SW480 (cell line): ENCODE measurements at places on chromosomes 3 and 15.

DNA sequence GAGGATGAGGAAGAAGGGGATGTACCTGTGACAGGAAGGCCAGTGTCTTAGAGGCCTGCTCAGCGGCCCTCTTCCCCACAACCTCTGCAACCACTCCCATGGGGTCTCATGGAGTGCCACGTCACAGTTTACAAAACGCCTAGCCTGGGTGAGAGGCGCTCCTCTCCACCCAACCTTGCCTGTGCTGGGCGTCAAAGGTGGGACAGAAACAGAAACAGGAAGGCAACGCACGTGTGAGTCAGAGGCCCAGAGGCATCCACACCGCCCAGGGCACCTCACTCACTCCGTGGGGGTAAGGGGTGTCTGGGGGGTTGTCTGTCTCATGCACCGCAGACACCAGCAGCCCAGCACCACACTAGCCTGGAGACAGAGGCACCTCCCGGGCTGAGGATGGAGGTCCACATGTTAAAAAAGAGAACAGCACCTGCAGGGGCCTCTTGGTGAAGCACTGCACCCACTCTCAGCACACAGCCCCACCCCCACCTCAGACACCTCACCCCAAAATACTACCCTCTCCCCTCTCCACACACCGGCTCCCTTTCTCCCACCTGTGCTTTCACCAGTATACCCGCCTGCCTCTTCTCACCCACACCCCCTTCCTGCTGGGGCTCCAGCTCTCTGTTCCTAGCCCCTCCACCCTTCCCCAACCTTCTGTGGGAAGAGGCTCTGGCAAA is 4.7 kb upstream of the CALML4 start:
- no peak for DNase-seq

- DNase-seq, result no peak
Measured at GRCh38 chr3:38379201-38379770, 32.7 kb downstream of the XYLB start.

- DNase-seq, result no peak
Measured at GRCh38 chr3:143100451-143100850, 19.1 kb upstream of the CHST2 start.

- DNase-seq, result no peak
Measured at GRCh38 chr3:41190509-41191284, 8.6 kb upstream of the CTNNB1 start.

GRCh38 chr15:93333796-93334195 is 244.8 kb upstream of the RGMA start:
- no peak for DNase-seq

DNA sequence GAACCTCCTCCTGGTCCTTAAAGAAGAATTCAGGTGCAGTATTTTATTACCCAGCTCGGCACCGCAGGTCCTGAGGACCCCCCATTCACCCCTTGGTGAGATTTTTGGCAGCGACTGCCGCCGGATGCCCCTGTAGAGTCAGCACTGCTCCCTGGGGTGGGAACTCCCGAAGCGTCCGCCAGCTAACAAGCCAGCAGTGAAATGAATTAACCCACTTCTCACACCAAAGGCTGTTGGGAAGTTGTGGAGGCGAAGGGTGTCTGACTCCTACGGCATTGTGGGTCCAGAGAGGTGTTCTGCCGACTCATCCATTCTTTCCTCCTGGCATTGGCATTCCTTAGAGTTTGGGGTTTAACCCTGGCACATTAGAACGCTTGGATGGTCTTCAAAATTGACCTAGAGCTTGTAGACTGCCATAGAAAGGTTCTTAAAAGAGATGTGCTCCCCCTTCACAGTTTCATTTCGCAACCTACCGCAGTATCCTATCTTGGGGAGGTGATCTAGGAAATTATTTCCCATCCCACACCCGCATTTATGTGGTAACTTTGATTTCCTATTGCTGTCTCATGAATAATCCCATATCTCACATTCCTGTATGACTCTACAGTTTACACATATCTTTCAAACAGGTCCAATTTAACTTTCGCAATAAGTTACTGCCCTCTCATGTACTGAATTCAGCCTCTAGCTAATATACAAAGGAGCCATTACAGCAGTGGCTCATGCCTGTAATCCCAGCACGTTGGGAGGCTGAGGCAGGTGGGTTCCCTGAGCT is 879 bp upstream of the EIF5A2 start:
- peak; percentile 92 for DNase-seq

DNA sequence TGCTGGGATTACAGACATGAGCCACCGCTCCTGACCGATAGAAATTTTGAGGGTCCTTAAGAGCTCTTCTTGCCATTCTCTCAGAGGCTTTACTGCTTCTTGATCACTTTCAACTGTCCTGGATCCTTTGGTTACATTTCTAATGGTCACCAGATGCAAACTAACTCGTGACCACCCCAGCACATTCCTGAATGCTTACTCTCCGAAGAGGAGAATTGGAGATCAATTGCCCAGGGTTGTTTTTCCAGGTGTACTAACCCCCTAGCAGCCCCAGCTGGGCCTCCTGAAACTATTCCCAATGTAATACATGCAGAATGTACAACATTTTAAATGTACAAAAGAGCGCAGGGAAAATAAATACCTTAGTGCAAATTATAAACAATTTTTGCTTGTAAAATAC is 65.1 kb upstream of the TBL1XR1 start:
- no peak for DNase-seq

DNA sequence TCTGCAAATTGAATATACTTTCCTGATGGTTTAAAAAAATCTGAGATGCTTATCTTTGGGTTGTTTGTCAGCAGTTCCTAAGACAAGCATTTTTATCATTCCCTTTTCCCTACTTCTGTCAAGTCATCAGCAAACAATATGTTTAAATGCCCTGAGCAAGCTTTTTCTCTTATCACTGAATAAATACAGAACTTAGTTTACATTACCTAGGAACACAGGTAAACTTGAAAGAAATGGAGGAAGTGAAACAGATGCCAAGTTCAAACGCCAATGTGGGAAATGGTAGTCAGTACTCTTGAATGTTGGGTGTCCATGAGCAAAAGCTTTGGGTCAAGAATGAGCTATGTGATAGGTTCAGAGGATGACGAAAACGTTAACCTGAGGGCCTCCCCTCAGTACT is 17.2 kb upstream of the TCAIM start:
- DNase-seq, result no peak

GRCh38 chr3:154428286-154429206 is 1.4 kb downstream of the GPR149 start:
- no peak for DNase-seq

GRCh38 chr3:17765819-17766472 is 23.5 kb upstream of the TBC1D5 start:
- no peak for DNase-seq

DNA sequence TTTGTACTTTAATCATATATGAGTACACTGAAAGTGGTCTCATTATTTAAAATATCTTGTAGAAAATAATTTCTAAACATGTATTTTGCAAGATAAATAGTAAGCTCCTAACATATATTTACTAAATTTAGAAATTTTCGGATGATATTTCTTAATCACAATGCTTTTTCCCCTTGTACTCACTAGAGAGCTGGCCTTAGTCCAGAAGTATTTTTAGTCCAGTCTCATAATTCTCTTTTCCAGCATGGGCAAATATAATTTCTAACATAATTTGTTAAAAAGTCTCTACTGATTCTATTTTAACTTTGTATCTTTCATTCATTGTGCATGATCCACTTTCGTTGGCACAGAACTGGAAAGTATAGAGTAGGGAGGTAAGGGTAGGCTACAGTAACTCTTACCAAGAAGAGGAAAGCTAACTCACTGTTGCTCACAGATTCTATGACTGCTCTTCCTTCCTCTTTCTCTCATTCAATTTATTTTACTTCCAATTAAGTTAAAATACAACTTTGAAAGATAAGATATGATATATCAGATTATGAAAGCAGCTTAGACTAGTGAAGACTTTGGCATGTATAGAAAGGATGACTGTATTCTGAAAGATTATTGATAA is 39.3 kb downstream of the FGF7 start:
- no peak for DNase-seq

- peak; percentile 87 for DNase-seq
Measured at GRCh38 chr15:31396881-31397560, 70.4 kb downstream of the KLF13 start.

DNA sequence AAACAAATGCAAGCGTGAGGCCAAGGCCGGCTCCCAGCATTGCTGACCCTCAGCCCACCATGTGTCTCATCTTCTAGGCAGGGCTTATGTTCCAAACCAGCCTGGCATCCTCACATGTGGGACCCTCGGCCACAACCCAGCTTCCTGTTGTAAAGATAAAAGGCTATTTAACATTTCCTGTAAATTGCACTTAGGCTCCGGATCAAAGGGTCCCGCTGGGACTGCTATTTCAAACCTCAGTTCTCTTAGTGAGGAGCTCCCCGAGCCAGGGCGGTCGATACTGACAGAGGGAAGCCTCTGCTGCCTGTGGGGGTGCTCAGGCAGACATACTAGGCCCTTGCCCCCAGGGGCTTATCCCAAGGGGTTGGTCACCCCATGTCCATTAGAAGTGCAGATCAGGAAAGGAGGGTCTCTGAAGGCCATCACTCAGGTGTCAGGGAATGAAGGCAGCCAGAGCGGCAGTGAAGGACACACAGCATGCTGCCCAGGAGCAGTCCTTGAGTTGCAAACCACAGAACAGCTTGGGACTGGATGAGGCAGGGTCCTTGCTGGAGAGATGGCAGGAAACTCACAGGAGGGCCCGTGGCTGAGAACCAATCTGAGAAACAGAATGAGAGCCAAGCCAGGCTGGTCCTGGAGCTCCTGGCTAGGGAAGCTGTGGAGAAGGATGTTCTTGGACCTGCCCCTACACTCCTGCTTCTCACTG is 239.9 kb downstream of the TLE3 start:
- peak; percentile 95 for DNase-seq

DNA sequence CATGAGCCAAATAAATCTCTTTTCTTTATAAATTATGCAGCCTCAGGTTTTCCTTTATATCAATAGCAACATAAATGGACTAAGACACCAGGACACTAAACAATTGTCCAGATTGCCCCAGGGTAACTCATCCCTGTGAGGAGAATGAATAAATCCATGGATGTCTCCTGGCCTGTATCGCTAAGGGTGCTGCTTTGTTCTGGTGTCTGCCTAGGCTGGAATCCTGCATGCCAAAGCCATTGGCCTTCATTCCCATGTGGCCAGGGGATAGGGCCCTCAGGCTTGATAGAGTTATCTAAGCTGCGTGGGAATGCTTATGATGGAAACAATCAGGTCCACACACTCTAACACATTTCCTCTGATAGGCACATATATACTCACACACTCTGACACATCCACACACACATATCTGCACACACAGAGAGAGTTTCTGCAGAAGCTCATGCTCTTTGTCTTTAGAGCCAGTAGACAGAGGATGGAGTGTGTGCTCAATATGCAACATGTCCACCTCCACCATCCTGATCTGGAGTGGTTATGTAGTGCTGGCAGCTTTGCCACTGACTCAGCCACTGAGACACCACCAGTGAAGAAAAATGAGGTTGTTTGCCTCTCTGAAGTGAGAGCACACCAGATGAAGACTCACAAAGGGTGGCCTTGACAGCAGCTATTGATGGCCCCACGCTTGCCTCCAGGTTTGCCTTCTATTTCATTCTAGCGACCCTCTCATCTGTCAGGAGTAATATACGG is 24.0 kb upstream of the DGKG start:
- no peak for DNase-seq

GRCh38 chr3:167820102-167820865 is 84.8 kb downstream of the SERPINI1 start:
- no peak for DNase-seq

GRCh38 chr3:193833592-193833991 is 240.6 kb downstream of the OPA1 start:
- DNase-seq, result no peak

GRCh38 chr15:40100123-40100946 is 8.3 kb downstream of the BMF start:
- DNase-seq, result no peak

- no peak for DNase-seq
Measured at GRCh38 chr3:72728958-72729467, 119.2 kb downstream of the SHQ1 start.

DNA sequence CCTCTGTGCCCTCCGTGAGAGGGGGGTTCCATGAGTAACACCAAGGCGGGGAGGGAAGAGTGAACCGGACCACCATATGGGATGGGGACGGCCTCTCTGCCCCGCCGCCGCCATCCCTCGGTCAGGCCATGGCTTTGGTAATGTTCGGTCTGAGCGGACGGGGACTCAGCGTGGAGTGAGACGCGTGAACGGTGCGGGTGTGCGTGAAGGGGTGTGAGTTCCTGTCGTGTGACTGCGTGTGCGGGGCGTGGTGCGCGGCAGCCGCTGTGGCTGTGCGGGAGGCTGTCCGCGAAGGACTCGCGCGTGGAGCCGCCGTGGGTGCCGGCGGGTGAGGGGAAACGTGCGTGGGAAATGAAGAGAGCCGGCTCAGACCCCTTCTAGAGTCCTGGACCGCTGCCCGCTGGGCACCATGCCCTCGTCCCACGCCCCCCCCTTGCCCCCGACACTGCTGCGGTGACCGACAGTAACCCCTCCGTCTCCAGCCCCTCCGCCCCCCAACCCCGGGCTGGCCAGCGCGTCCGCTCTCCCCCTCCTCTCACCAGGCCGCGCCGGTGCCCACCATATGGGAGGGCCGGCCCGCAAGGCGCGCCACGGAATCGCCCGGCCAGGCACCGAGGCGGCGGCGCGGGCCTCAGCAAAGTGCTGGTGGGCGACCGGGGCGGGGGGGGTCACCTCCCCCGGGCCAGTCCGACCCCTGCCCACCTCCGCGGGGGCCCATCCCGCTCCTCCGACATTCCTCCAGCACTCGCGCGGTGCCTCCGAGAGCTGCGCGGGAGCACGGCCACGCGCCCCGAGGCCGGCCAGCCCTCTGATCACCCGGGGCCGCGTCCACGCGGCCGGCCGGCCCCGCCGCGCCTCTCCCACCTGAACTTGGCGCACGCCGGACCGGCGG is 589 bp downstream of the KLF15 start:
- DNase-seq, result no peak

DNA sequence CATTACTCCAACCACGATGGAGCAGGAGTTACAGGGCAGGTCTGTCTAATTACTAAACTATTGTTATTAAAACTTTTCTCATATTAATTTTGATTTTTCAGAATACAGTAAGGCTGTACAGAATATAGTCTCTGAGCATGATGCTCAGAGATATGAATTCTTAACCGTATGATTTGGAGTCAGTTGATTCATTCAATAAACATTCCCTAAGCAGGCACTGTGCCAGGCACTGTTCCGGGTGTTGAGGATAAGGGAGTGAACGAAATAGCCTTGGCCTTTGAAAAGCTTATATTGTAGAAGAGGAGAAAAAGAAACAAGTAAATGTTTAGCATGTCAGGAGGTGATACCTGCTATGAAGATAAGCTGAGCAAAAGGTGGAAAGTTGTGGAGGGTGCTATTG is 187.3 kb downstream of the KCNAB1 start:
- DNase-seq, result no peak

- DNase-seq, result no peak
Measured at GRCh38 chr3:30161375-30161774, 445.0 kb upstream of the TGFBR2 start.
